Stromal cell of bone marrow (primary cell): ENCODE measurements at places on chromosomes 5 and 9.

DNA sequence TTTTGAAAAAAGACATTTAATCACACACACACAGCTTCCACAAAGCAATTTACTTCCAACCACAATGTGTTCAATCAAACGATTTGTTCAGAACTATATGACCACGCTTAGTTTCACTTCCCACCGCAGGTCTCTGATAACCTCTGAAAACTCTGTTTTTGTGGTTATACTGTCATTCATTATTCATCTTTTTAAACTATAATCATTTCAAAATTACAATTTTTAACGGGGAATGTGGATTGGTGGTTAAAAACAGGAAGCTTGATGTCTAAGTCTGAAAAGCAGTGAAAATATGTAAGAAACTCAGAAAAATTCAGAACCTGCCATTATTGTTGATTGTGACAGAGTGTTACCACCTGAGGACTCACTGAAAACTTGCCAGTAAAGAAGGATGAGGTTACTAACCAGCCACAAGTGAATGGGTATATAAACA is 12.7 kb upstream of the TMEM174 start:
- no peak for DNase-seq

- DNase-seq: peak; percentile 72
Measured at GRCh38 chr5:39599721-39600431, 175.1 kb upstream of the DAB2 start.

- DNase-seq: no peak
Measured at GRCh38 chr9:98046180-98046543, 10.4 kb upstream of the NANS start.

DNA sequence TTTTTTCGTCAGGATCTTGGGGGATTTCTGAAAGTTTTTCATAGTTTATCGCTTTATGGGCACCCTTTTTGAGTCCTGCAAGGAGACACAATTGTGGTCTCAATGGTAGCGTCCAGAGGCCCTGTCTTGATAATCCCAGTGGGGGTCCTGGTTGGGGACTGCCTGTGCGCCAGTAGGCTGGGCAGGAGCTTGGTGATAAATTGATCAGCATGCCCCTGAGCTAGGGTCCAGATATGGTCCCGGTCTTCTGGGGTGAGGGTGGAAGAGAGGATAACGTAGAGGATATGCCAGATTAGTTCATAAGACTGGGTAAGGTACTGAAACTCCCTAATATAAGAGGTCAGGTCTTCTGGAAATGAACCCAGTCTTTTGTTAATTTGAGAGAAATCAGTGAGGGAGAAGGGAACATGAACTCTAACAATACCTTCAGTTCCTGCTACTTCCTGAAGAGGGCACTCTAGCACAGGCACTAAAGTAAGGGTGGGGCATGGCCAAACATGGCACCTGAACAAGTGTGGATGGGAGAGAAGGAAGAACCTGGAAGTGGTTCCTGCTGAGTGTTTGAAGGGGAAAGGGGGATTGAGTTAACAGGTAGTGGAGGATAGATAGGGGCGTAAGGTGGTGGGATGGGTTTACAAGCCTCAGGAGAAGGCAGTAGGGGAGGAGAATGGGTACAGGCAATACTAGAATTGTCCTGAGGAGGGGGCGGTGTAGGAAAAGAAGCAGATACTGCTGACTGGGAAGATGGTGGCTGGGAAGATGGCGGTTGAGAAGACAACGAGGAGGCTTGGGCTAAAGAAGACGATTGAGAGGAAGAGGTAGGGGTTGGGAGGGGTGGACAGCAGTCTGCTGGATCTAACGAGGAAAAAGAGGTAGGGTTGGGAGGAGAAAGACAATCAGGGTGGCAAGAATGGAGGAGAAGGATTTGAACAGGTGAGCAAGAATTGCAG is 33.8 kb upstream of the ANXA2R start:
- no peak for DNase-seq

GRCh38 chr5:38543886-38544285 is 12.6 kb downstream of the LIFR start:
- DNase-seq: no peak

- no peak for DNase-seq
Measured at GRCh38 chr5:15384581-15384980, 115.4 kb upstream of the FBXL7 start.

DNA sequence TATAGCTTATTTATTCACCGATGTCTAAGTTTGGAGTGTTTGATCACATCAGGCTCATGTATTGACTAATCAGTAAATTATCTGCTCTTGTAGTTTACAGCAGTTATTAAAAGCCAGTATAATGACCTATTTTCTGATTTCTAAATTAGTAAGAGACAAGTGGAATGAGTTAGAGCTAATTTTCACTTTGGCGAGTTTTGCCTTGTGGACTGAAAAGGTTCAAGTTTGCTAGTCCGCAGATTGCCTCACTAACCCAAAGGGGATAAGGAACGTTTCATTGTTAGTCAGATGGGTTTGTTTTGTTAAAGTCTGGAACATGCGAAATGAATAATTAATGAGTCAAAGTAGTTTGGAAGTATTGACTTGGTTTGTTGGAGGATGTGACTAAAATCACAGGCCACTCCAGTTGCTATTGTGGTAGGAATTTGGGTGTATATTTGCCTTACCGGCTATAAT is 40.1 kb downstream of the SMARCA2 start:
- peak; percentile 36 for DNase-seq

DNA sequence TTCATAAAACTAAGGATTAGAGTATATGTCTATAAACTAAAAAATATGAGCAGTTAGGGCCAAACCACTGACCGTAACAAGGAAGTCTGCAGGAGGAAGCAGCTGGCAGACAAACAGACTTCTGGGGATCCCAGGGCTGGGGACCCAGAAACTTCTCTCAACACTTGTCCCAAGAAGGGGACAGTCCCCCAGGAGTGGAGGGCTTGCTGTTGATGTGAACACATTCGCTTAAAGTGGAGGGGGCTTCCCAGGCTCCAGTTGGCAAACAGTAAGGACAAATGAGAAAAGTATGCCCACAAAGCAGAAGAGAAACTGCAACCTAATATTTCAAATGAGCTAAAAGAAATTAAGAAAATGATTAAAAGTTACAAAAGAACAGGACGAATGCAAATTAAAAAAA is 83.7 kb downstream of the PDE8B start:
- DNase-seq: no peak

DNA sequence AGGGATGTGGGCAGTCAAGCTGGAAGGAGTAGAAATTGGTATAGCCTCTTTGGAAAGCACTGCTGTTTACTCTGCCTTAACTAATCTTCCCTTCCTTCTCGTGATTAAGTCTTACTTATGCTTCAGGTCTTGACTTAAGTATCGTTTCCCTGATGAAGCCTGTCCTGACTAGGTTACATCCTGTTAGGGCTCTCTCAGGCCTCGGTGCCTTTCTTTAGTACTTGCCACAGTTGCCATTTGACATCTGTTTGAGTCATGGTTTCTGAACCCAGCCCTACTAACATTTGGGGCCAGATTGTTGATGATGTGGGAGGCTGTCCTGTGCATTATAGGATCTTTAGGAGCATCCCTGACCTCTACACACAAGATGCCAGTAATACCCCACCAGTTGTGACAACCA is 94.4 kb downstream of the GAPVD1 start:
- DNase-seq: no peak

DNA sequence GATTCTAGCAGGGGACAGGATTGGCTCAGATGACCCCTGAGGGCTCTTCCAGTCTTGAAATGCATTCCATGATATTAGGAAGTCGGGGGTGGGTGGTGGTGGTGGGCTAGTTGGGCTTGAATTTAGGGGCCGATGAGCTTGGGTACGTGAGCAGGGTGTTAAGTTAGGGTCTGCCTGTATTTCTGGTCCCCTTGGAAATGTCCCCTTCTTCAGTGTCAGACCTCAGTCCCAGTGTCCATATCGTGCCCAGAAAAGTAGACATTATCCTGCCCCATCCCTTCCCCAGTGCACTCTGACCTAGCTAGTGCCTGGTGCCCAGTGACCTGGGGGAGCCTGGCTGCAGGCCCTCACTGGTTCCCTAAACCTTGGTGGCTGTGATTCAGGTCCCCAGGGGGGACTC is 2.9 kb upstream of the MYOZ3 start:
- no peak for DNase-seq

GRCh38 chr5:102681403-102681983 is 73.6 kb upstream of the PAM start:
- DNase-seq: peak; percentile 74

- no peak for DNase-seq
Measured at GRCh38 chr9:21750021-21750735, 52.3 kb upstream of the MTAP start.

DNA sequence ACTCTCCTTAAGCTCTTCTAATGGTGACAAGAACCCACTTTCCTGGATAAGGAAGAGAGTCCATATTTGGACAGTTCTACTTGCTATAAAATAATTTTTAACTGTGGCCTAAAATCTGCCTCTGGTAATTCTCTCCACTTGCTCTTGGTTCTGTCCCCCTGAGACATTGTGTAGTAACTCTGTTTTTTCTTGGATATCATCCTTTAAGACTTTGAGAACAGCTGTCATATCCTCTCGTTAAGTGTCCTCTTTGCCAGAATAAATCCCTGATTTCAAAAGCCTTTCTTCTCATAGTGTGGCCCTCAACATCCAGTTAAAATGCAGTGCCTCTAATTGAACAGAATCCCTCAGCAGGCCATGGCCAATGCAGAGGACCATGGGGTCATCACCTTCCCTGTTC is 101.5 kb downstream of the ARHGEF28 start:
- DNase-seq: no peak

DNA sequence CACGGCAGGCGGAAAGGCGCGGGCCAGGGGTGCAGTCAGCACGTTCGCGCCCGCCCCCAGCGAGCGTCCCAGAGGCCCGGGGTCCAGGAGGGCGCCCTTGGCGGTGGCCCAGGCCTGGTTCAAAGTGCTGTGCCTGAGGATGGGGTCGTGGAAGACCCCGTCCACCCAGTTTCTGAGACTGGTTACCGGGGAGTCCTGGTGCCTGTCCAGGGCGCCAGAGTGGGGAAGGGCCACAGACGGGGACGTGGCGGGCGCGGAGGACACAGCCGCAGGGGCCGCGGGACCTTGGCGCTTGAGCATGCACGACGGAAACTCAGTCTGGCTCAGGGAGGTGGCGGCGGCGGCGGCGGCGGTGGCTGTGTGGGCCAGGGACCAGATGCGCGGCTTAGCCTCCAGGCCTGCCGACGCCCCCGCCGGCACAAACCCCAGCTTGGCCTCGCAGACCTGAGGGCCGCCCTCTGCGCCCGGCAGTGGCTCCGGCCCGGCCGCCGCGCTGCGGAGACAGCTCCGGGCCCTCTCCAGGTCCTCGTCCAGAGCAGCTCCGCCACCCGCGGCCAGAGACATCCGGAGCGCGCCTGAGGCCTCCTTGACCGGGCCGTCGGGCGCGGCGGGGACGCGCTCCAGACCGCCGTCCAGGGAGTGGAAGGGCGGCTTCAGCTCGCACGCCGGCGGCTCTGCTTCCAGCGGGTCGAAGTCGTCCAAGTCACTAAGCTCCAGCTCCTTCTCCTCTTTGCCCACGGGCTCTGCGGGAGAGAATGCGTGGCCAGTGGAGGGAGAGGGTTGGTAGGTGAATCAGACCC is 4.5 kb downstream of the IRX4 start:
- DNase-seq: no peak

DNA sequence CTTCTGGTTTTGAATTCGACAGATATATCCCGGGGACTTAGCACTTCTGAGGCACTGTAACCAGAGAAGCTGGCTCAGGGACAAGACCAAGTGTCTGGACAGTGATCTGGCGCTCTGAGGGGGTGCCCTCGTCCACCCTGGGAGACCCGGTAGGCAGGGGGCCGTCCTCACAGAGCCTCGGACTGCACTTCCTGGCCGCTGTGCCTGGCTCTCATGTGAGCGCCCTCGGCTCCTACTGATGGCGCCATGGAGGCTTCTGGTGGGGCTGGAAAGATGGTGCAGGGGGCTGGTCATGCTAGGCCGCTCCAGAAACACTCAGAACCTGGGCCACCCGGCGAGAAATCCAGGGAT is 18.8 kb upstream of the SLC6A3 start:
- DNase-seq: no peak

GRCh38 chr5:103271570-103272289 is 13.2 kb downstream of the MACIR start:
- DNase-seq: no peak

- DNase-seq: no peak
Measured at GRCh38 chr5:116216246-116216645, 131.4 kb downstream of the COMMD10 start.

- DNase-seq: no peak
Measured at GRCh38 chr5:124880903-124881697, 134.7 kb upstream of the ZNF608 start.

DNA sequence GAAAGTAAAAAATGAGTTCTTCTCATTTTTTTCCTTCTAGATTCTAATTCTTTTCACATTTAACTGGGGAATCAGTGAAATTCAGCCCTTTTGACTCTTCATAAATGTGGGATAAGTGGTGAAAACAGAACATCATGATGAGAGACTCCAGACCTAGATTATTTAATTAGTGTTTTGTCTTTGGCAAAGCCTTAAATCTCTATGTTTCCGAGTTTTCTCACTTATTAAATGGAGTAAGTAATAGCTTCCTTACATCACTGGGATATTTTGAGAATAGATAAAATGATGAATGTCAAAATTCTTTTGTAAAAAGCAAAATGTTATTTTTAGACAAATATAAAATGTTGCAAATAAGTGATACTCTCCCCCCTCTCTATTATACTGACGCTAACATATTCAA is 468.6 kb upstream of the ARRDC3 start:
- DNase-seq: no peak

DNA sequence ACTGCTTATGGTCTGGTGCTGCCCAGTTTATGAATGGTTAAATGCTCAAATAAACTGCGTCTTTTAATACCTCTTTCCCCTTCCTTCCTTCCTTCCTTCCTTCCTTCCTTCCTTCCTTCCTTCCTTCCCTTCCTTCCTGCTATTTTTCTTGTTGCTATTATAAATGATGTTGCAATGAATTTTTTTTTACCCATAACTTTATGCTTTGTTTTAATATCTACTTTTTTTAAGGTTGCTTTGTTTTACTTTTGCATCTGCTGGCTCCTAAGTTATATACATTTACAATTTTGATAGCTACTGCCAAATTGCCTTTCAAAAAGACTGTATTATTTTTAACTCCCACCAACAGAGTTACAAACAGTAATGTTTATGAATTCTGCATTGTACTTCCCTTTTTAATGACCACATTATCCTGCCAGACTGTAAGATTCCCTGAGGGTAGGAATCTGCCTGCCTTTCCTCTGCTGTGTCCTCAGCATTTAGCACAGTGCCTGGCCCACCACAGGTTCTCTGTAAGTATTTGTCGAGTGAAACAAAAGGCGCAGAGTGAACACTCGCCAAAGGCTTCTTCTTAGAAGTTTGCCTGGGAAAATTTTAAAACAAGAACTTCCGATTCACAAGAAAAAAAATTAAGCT is 36.9 kb downstream of the KIF4B start:
- DNase-seq: no peak

GRCh38 chr5:27612161-27612560 is 573.8 kb upstream of the CDH9 start:
- DNase-seq: no peak

DNA sequence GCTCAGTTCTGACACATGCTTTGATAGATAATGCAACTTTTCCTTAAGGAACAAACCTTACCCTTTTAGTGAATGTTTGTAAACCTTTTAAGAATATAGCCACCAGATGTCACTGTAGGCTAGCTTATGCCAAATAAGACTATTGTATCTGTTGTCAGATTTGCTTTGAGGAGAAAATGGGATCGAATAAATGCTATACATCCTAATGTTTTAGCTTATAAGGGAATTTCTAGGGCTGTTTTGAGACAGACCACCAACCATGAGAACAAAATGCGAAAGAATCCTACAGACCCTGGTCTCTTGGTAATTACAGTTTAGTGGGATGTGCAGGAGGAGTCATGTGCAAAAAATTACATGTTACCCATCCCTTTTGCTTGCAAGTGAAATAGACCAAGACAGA is 127.6 kb upstream of the NMUR2 start:
- peak; percentile 40 for DNase-seq
